CD4-positive, alpha-beta T cell treated with Interleukin-2 at 100 ng/mL for 4 hours (primary cell): ENCODE measurements at places on chromosomes 2 and 18.
A peak's percentile ranks its signal among the peaks of the same experiment; 100 is the strongest.

- no peak for DNase-seq
These were observed at the start of gene DYNAP for GRCh38 chr18:54590945-54591344. Gene DYNAP (plus strand): TSS chr18:54591245. CDS start chr18:54591283, 38 bp downstream.

- no peak for DNase-seq
These were observed 33.6 kb downstream of the DGKD start for GRCh38 chr2:233387667-233388528.

GRCh38 chr2:217740178-217740577 lies 262.6 kb downstream of the TNS1 start:
- DNase-seq, result no peak

GRCh38 chr2:45968946-45969584 lies 317.6 kb downstream of the PRKCE start:
- no peak for DNase-seq

DNA sequence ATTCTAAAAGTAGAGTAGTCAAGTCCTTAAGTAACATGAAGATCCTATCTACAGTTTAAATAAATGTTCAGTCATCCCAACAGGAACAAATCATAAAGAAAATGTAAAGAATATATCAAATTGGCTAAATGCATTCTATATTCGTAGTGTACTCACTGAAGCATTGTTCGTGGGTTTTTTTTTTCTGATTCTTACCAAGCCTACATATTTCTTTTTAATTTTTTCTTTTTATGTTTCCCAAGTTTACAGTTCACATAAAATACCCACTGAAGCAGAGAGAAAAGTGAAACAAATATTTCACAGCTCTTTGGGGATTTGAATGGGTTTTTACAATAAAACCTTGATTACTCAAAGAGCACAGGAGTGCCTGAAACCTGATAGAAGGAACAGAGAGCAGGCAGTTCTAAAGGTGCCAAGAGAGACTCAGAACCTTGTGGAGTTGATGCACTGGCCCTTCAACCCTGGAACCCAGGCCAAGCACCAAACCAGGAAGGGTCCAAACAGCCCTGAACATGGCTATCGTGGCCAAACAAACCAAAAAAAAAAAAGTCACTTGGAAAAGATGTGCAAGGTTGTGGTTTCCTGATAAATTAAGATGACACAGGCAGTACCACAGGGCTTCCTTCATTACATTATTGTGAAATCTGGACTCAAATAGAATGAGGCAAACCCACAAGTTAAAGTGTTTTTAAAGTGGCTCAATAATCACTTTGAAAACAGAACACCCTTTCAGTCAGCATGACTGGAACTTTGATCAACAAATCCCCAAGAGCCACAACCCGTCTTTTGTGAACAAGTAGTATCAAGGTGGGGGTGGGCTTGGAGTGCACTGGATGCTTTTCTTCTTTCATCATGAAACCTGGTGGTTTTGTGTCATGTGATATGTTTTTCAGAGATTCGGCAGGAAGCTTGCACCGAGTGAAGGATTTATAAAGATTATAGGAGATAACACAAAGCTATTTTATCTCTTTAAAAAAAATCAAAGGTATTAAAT lies 245.0 kb upstream of the FN1 start:
- DNase-seq, result peak; percentile 21

- no peak for DNase-seq
These were observed 47.1 kb upstream of the ADAM23 start for GRCh38 chr2:206396211-206396610.

DNA sequence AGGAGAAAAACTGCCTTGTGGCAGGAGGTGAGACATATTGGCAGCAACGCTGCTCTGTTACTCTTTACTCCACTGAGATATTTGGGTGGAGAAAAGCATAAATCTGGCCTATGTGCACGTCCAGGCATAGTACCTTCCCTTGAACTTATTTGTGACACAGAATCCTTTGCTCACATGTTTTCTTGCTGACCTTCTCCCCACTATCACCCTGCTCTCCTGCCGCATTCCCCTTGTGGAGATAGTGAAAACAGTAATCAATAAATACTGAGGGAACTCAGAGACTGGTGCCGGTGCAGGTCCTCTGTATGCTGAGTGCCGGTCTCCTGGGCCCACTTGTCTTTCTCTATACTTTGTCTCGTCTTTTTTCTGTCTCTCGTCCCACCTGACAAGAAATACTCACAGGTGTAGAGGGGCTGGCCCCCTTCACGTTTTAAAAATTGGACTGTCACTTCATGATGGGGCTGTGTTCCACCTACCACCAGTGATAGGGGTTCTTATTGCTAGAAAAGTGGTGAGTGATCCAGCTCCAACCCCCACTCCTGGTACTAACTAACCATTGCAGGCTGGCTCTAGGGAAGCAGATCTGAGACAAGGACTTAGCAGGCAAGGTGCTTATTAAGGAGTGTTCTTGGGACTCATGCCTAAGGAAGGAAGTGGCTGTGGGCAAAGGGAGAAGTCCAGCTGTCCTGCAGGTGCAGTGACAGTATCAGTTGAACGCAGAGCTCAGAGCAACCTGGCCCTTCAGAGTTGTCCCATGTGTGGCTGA lies 51.7 kb downstream of the LONRF2 start:
- no peak for DNase-seq
